HTR-8/SVneo (cell line): ENCODE measurements at places on chromosomes 2 and 18.

- no peak for DNase-seq
Observed at GRCh38 chr2:218317303-218317630, 25.0 kb upstream of the TMBIM1 start.

DNA sequence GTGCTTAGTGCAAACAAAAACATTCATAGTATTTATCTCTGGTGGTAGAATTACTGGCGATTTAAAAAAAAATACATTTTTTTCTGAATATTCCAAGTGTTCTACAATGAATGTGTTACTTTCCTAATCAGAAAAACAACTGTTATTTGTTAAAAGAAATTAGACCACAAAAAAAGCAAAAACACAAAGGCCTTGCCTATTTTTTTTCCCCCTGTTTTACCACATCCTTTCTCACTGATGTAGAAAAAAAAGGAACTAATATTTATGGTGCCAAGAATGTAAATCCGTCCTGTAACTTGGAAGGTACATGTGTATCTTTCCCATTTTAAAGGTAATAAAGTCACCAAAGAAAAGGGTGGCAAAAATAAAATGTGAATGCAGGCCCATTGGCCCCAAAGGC lies 28.4 kb upstream of the MGAT4A start:
- no peak for DNase-seq

DNA sequence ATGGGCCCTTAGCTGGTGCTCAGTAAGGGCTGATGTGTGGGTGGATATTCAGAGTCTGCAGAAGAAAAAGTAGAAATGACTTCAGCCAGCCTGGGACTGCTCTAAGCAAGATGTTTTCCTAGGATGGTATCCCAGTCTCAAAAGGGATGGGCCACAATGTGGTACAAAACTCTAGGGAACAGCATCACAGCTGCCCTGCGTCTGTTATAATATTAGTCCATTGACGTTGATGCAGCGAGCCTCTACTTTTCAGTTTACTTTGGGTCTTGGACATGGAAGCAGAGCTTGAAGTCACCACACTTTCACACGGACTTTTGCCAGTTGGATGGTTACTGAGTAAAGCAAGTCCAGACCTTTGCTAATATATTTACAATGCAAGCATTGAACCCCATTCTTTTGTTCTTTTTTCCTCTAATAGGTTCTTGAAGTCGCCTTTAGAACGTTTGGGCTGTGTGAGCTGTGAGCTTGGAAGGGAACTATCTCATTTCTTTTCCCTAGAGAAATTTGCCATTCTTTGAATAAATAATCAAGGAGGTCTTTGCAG lies 105.7 kb downstream of the RDH14 start:
- no peak for DNase-seq

DNA sequence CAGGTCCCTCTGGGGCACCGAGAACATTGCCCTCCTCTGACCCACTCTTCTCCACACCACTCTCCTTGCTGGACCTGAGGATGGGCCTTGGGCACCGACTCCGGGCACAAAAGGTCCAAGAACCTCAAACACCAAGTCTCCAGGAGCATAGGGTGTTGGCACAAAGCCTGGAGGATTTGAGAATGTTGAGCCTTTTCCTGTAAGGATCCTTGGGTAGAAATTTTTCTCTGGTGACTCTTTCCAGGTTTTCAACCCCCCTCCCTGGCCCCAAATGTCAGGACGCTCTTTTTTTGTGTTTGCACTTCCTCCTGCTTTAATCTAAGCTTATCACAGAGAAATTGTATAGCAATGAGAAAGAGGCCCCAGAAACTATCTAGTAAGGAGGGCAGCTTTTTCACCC lies 9.2 kb downstream of the SPR start:
- no peak for DNase-seq

GRCh38 chr2:145802133-145802532 lies 1282.2 kb upstream of the ZEB2 start:
- no peak for DNase-seq

DNA sequence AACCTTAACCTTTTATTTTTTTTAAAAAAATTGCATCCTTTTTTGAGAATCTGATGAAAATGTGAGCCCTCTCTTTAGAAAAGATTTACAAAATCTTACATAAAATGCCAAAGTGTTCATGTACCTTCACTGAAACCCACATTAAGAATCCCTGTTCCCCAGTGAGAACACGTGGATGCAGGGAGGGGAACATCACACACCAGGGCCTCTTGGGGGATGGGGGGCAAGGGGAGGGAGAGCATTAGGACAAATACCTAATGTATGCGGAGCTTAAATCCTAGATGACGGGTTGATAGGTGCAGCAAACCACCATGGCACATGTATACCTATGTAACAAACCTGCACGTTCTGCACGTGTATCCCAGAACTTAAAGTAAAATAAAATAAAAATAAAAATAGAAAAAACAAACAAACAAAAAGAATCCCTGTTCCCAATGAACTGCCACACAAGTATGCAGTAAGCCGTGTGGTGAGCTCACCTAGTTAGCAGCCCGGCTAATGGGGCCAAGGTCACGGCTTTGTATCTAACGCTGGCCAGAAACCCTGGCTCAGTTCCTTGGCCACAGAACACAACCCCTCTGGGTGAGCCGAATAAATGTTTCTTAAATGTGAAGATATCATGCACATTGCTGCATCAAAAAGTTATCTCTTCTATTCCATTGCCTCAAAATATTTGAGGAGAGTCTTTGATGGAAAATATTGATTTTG lies 41.4 kb downstream of the CHST9 start:
- DNase-seq = no peak

DNA sequence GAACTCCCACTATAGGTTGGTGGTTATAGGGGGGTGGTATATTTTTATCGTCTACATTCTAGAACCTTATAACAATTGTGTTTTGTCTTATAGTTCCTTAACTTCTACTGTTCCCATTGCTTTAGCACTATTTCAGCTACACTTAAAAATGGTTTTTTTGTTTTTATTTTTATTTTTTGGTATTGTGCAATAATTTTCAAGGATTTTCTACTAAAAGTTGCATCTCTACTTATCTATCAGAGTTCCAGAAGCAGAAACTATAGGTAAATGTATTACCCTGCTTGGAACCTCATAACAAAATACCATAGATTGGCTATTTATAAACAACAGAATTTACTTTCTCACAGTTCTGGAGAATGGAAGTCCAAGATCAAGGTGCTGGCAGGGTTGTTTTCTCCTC lies 981.6 kb upstream of the CNTNAP5 start:
- no peak for DNase-seq

GRCh38 chr2:166727095-166727494 lies 161.2 kb upstream of the XIRP2 start:
- DNase-seq = no peak

DNA sequence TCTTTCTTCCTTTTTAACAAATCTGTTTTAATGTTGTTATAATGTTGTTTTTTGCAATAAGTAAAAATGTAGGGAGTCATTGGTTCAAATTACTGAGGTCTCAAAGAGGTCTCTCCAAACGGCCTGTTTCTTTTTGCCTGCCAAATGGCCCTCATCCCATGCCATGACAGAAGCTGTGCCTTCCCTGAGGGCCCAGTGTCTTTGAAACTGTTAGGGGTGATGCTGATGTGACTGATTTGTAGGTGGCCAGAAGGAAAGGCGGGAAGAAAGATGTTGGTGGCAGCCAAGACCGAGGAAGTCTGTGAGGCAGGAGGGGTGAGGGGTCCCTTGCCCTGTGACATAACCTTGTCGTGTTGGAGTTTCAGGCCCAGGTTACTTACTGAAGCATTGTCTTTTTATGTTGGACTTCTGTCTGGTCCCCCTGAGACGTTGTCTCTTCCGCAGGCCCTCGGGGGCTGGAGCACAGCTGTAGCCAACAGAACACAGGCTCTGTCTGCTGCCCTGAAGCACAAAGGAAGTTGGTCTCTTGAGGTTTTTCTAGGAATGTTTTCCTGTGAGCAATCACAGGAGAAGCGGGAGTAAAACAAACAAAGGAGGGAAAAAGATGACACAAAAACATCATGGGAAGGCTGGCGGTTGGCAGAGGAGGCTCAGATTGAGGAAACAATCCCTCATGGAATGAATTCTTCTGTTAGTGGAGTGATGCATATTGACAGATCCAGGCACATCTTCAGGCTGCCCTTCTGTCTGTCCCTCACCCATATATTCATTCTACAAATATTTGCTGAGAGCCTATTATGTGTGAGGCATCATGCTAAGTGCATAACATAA lies 4.9 kb upstream of the ST3GAL5 start:
- DNase-seq = peak; percentile 72

- DNase-seq = no peak
Observed at GRCh38 chr2:224426656-224427055, 24.7 kb upstream of the FAM124B start.

GRCh38 chr2:95043300-95044093 lies 18.0 kb downstream of the MAL start:
- peak; percentile 57 for DNase-seq

GRCh38 chr2:217897816-217898806 lies 104.7 kb downstream of the TNS1 start:
- DNase-seq = no peak

DNA sequence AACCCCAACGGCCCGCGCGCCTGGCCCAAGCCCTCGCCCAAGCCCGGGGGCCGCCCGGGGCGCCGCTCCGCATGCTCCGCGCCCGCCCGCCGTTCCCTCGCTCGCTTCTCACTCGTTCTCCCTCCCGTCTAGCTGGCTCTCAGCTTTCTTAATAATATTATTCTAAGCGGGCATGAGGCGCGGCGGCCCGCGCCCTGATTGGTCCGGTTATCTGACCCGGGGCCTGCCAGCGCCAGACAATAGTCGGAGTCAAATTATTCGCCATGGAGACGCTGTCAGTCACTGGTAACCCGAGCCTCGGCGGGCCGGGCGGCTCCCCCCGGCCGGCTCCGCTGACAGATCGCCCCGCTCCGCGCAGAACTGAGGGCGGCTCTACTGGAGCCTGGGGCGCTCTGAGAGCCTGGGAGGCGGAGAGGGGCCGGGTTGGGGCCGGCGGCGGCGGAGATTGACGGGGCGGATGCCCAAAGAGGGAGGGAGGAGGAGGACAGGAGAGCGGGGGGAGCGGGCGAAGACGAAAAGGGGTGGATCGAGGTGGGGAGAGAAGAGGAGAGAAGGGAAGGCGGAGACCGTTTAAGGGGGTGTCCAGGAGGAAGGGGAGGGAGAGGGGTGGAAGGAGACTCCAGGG lies at the start of gene SIX2:
TSS of gene SIX2 (minus strand) at position 150 of the 625 bp plus-strand sequence. CDS start 342 bp downstream, outside the sequence.
- DNase-seq = peak; percentile 98

DNA sequence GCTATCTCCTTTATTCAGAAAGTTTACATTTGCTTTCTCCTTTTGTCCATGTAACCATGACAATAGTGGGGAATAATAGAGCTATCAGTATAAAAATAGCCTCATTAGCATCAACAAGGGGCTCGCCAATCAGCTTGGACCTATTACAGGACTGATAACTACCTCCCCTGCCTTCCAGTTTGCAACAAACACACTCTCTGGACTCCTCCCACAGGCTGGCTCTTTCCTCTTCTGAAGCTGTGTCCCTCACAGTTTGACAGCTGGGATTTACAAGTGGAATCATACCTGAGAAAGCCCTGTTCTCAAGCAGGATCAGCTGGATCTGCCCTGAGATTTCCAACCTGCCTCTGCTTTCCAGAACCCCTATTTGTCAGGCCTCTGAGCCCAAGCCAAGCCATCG lies 162.5 kb downstream of the GRB14 start:
- no peak for DNase-seq

DNA sequence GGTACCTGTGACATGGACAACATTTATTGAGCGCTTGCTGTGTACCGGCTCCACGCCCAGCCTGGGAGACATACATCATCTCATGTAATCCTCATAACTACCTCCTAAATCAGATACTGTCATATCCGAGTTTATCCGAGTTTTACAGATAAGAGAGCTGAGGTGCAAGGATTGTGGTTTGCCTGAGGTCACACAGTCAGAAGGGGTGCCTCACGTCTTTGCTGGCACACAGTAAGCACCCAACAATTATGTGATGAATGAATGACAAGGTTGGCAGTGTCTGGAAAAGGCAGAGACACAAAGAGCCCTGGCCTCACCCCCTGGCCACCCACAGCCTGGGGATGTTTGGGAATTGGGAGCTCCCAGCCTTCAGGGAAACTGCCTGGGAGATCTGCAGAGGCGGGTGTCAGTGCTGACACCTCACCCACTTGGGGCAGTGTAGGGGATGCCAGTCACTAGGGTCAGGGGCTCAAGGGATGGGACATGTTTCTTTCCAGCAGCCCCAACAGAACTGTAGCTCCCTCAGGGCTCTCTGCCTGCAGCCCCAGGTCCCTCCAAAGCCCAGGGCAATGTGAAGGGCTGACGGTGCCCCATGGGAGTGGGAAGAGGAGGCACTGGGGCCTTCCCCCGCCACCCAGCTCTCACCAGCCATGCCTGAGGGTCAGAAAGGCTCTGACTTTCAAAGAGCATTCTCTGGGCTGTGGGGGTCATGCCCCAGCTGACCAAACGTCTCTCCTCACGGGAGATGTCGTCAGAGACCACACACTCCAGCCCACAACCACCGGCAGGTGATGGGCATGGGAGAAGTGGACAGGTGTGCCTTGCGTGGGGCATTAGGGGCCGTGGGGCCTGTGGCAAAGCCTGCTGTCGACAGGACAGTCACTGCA lies 157.5 kb downstream of the ZFP36L2 start:
- no peak for DNase-seq

DNA sequence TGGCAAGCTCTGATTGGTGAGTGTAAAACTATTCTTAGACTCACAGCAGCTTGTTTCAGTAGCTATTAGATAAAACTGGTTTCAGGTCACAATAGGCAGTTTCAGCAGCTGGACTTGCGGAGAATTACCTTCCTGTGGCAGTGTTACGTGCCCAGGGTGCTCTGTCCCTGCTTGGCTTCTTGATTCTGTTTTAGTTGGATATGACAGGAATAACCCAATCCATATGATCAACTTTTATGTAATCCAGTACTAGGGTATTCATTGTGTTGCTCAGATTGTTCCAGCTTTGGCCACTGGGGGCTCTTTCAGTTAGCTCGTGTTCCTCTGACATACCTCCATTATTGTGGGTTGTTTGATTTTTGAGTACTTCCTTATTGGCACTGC lies 43.1 kb downstream of the INPP4A start:
- no peak for DNase-seq

DNA sequence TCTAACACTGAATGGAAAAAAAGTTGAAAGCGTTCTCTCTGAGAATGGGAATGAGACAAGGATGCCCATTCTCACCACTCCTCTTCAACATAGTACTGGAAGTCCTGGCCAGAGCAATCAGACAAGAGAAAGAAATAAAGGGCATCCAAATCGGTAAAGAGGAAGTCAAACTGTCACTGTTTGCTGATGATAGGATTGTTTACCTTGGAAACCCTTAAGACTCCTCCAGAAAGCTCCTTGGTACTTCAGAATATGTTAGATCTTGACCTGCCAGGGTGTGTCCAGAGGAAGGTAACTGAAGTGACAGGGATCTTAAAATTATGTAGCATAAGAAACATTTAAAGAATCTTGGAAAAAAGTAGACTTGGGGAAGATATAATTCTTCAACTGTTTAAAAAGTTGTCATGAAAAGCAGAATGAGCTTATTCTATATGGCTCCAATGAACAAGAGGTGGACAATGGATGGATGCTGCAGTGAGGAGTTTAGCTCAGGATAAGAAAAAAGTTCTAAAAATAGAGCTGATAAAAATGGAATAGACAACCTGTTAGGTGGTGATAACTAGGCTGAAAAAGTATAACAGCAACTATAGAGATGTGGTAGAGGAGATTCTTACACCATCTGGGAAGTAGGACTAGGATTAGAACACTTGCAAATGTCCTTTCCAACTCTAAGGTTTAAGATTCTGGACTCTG lies 16.8 kb upstream of the SULT1C4 start:
- DNase-seq = no peak

- no peak for DNase-seq
Observed at GRCh38 chr2:30705056-30705455, 102.2 kb downstream of the CAPN13 start.
